NB4 (cell line): ENCODE measurements at places on chromosomes 5 and 9.

DNA sequence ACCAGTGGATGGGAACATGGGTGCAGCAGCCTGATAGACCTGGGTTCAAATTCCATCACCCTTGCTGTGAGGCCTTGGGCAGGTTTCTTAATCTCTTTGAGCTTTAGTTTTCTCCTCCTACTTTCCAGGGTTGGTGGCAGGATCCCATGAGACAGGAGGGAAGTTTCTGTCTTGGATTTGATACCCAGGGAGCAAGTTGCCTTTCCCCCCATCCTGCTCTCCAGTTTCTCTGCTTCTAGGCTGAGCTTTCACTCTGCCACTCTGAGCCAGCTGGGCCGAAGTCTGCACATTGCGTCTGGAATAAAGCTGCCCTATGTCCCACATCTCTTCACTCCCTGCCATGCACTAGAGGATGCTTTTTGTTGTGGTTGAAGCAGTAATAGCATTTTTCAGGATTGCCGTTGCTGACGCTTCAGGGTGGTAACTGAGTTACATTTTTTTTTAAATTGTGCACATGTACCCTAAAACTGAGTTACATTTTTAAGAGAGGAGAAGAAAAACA is 40.5 kb upstream of the ANGPTL2 start:
- no peak for DNase-seq

GRCh38 chr9:91245431-91246313 is 116.0 kb downstream of the AUH start:
- no peak for DNase-seq

DNA sequence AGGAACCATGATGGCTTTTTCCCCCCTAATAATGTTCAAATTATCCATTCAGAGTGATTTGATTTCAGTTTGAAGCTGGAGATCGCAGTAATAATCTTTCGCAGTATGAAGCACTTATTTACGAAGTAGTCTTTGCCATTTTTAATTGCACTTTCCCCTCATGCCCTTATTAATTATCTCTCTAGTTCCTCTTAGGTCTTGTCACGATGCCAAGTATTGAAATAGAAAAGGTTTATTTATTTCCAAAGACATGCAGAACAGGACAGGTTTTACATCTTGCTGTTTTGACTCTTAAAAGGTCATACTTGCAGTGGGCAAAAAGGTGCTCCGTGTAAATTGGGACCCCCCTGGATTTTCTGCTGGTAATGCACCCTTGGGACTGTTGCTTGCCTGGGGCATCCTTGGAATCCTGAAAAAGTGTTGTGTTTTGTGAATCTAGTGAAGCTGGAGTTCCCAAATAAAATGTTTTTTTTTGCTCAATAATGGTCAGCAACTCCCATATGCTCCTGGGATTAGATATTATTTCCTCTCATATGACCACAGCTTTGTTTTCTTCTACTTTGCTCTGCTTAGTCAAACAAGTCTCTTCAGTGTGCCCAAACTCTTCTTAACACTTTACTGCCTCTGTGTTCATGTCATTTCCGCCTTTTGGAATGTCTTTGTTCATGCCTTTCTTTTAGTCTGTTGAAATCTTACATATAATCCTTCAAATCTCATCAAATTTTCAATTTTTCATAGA is 278.3 kb downstream of the TMEM38B start:
- DNase-seq, result no peak

DNA sequence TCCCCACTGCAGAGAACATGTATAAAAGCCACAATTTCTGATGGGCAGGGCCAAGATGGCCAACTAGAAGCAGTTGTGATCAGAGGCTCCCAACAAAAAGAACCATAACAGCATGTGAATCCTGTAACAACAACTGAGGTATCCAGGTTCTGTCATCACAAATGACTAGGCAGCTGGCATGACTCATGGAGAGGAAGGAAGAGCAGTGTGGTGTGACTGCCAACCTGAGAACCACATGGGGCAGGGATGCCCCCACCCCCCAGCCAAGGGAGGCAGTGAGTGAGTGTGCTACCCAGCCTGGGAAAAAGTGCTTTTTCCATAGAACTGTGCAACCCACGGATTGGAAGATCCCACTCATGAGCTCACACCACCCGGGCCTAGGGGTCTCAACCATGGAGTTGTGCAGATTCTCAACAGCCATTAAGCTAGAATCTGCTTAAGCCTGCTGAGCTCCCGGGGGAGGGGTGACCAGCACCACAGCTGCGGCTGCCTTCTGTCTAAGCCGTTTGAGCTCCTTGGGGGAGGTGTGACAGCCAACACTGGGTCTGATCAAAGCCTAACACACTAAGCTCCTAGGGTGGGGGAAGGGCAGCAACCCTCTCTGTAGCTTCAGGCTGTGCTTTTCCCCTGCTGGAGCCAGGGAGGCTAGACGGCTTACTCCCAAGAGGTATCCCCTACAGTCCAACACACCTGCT is 80.1 kb upstream of the DMAC1 start:
- DNase-seq, result peak; percentile 70

GRCh38 chr5:68419637-68420452 is 204.3 kb downstream of the PIK3R1 start:
- DNase-seq, result peak; percentile 9

- no peak for DNase-seq
Observed at GRCh38 chr9:134253606-134254205, 72.5 kb upstream of the RXRA start.

DNA sequence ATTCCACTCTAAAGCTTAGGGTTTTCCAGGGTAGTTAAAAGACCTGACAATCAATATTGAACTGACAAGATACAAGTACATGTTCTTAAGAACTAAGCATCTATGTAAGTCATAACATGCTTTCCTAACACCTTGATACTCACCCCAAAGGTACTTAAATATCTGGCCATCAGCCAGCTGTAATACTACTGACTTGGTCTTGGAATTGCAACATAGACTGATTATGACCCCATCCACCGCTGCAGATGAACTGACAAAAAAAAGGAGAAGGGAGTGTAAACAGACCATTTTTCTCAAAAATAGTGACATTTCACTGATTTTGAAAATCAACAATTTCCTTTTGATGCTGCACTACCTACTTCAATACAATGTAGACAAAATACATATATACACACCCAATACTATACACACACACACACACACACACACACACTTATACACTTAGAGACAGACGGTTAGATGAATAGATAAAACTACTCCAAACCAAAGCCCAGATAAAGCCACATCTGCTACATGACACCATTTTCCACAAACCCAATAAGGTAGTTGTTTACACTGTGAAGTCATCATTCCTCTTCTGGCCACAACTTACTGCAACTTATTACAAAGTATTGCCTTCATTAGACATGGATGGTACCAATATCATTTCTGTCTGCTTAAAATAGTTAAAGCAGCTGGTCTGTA is 30.4 kb downstream of the ELP1 start:
- no peak for DNase-seq

- DNase-seq, result peak; percentile 75
Observed at GRCh38 chr5:171852255-171852681, 66.7 kb downstream of the SMIM23 start.

GRCh38 chr5:74149395-74149794 is 491.1 kb downstream of the ENC1 start:
- peak; percentile 1 for DNase-seq

DNA sequence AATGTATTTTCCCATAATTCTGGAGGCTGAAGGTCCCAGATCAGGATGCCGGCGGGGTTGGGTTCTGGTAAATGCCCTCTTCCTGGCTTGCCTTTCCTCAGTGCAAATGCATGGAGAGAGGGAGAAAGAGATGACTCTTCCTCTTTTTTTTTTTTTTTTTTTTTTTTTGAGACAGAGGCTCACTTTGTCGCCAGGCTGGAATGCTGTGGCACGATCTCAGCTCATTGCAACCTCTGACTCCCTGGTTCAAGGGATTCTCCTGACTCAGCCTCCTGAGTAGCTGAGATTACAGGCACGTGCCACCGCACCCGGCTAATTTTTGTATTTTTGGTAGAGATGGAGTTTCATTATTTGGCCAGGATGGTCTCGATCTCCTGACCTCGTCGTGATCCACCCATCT is 300.0 kb upstream of the TAS2R1 start:
- no peak for DNase-seq

DNA sequence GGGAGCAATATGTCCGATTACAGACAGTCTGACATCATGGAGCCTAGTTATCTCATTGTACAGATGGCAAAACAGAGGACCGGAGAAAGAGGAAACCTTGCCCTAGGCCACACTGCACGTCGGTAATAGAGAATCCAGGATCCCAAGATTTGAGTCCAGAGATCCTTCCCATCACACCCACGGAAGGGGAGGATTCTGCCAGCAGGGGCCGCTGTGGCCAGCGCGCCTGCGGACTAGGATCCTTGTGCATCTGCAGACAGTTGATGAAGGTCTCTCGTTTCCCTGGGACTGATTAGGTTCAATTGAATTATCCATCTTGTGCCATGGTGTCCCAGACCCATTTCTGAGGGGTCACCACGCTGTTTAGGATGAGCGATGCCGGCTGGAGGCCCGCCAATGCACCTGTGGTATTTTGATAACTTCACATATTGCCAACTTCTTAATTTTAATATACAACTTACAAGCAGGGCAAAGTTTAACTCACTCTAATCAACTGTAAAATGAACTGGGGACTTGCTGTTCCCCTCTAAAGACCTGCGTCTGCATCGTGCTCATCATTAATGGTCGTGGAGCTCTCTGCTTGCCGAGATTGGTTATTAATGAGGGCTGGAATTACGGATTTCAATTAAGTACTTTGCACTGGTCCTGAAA is 592.7 kb upstream of the BRINP1 start:
- peak; percentile 42 for DNase-seq

GRCh38 chr9:87831159-87831558 is 51.5 kb upstream of the SPATA31E1 start:
- no peak for DNase-seq

DNA sequence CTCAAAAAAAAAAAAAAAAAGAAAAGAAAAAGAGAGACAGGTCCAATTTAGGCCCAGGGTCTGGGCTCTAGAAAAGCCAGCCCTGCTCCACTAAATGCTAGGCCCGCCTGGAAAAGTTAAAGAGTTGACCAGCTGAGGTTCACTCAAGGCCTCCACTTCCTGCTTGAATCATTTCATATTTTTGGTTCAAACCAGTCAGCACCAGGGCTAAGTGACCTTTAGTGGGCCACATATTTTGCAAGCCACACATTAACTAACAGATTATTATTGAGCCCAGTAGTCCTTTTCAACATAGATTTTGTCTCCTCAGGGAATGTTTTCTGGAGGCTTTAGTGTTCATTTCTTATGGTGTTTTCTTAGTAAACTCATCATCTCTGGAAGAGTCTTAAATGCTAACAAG is 156.6 kb downstream of the TLR4 start:
- DNase-seq, result no peak

- DNase-seq, result peak; percentile 60
Observed at GRCh38 chr5:78360924-78361630, 660 bp downstream of the SCAMP1 start.

GRCh38 chr9:132163457-132163875 is 1.6 kb downstream of the NTNG2 start:
- peak; percentile 58 for DNase-seq

- peak; percentile 80 for DNase-seq
Observed at GRCh38 chr9:3880851-3881250, 355.1 kb upstream of the RFX3 start.

DNA sequence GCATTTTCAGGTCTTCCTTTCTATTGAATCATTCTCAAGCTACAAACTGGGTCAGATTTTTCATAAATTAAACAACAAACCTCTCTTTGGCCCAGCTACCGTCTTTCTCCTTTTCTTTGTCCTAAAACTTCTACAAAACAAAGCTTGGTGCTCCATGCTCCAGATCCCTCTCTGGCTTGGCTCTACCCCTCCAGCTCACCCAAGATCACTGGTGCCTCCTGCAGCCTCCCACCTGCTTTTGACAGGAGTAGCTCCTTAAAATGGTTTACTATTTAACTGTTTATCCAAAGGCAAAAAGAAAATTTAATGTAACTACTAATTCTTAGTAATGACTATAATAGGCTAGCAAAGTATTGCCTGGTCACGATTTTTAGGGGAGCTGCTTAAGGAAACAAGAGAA is 10.7 kb upstream of the SERINC5 start:
- no peak for DNase-seq

DNA sequence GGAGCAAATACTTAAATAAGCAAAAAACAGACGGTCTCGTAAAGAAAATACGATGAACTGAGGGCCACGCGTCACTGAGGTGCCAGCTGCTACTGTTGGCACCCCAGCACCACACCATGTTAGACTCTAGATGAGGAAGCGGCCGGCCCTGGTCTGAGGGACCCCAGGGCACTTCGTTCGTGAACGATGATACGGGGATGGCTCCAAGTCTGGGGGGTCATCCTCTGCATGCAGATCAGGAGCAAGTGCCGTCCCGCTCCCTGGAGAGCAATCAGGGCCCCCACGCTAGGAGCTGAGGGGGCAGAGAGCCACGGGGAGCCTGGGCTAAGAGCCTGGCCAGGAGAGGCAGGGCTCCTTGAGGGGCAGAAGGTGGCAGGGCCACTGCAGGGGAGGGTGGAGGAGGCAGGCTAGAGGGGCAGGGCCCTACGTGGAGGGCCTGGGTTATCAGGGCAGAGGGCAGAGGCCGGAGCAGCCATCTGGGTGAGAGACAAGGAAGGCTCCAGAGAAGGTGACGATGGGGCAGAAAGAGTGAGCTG is 24.1 kb downstream of the SARDH start:
- no peak for DNase-seq

- DNase-seq, result no peak
Observed at GRCh38 chr5:54792611-54793404, 192.6 kb downstream of the ESM1 start.

DNA sequence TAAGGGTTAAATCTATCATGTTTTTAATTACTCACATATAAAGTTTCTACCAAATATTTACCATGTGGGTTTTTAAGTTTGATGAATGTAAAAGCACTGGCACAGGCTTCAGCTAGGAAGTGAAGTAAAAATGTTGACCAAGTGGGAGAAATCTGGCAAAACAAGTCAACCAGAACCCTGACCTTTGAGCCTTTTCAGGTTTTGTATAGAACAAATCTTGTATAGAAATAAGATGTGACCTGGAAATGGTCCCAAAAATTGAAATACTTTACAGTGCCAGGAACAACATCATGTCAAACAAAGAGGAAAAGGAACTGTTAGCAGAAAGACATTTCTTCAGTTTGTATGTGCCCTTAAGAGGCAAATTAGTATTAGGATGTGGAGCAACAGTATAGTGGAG is 137.6 kb downstream of the CCDC192 start:
- no peak for DNase-seq

GRCh38 chr9:14326264-14326826 is 12.4 kb upstream of the NFIB start:
- peak; percentile 24 for DNase-seq

DNA sequence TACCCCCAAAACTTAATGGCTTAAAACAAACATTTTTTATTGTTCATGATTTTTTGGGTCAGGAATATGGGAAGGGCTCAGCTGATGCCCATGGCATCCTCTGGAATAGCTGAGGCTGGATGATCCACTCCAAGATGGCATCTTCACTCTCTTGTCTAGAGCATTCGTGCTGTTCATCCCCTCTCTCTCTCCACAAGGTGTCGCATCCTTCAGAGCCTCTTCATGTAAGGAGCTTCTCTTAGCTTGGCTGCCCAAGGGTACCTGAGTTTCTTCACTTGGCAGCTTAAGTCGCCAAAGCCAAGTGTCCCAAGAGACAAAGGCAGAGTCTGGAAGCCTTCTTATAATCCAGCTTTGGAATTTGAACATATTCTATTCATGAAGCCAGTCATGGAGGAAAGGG is 294.7 kb downstream of the CHSY3 start:
- DNase-seq, result peak; percentile 43
